ENCODE measurements at places on chromosomes 11 and 22.

DNA sequence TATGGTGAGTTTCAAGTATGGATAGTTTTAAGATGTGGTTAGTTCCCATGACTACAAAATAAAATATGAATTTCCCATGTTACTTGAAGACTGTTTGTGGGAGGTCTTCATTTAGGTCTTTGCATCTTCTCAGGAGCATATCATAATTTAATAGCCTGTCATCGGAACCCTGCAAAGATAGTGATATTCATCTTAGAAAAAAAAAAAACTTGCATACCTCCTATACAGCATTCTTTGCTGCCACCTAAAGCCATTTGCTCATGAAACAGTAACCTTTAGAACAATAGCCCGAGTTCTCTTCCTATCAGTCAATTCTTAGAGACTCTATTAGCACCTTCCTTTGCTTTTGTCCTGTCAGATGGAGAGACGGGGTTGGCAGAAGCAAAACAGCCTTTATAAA, 75.3 kb downstream of the ARFGAP2 start:
- no peak for DNase-seq

DNA sequence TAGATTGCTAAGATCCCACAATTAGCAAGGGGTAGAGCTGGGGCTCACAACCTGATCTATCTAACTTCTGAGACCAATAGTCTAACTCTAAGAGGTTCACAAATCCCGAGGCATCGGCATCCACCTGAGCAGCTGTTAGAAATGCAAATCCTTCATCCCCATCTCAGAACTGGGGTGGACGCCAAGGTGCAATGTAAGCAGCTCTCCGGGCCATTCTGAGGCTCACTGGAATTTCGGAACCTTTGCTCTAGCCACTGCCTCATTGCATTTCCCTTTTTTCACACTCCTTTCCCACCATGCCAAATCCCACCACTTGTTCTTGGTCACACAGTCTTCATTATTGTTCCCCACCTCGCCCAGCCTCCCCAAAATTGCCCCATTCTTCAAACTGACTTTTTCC, 29.8 kb downstream of the MAML2 start:
- DNase-seq = no peak

GRCh38 chr11:94629741-94630140, 62.6 kb downstream of the PIWIL4 start:
- no peak for DNase-seq

DNA sequence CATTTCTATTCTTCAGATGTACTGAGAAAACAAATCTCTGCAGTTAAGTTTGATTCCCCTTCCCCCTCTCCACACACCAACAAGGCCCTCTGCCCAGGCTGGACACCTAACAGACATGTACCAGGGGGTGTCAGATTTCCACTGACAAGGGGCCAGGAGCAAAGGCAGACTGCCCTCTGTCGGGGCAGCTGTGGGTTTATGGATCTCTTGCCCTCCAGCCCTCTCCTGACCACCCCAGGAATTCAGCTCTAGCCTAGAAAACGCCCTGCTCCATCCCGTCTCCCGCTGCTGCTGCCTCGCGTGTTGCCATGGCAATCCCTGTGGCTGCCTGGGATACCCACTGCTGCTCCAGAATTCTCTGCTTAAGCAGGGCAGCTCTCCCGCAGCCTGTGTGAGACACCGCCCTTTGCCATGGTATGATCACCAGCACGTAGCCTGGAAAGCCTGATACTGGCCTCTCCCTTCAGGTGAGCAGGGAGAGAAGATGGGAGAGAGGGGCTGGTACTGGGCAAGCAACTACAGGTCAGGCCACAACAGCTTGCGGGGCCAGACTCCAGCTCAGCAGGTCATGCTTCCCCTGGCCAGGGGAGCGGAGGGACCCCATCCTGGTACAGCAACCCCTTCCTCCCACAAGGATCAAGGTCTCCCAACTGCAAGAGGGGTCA, 41.6 kb downstream of the BUD13 start:
- no peak for DNase-seq

DNA sequence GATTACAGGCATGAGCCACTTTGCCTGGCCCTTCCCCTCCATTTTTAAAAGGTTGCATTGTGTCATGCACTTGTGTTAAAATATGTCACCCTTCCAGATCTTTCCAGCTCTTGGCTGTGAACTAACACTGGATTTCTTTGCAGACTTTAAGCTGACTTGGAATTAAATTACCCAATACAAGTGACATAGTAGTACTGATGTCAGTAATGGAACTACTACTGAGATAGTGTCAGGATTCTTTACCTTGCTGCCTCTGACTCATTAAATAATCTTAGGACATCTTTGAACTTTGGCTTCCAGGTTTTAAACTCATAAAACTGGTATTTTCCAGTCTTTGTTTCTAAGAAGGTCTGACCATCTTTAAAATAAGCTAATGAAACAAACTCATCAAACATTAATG, 51.8 kb upstream of the OR4B1 start:
- DNase-seq = no peak

DNA sequence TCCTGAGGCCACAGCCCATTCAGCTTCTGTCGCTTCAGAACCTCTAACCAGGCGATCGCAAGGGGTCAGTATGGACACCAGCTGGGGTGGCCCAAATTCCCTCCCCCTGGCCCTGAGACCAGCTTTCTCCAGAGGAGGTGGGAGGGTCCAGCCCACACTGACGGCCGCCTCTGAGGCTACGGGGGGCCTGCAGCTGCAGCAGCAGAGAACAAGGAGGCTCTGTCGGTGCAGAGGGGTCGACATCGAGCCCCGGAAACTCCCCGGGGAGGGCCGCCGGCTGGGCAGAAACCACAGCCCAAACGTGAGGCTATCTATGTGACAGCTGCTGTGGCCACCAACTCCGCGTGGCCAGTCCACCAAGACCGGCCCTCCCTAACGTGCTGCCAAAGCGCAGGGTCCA, 40.8 kb downstream of the ELFN2 start:
- DNase-seq = no peak
